ENCODE measurements at places on chromosomes 4 and X.

- no peak for DNase-seq
Measured at GRCh38 chrX:54208531-54208930, 25.5 kb upstream of the FAM120C start.

GRCh38 chr4:105433421-105433820 is 40.4 kb downstream of the PPA2 start:
- no peak for DNase-seq

- DNase-seq: peak; percentile 85
Measured at GRCh38 chr4:185142912-185143600, at the start of gene SLC25A4. Gene SLC25A4 (plus strand): TSS chr4:185143266. CDS start chr4:185143373, 107 bp downstream.

GRCh38 chr4:106854569-106855351 is 181.4 kb downstream of the DKK2 start:
- DNase-seq: no peak

DNA sequence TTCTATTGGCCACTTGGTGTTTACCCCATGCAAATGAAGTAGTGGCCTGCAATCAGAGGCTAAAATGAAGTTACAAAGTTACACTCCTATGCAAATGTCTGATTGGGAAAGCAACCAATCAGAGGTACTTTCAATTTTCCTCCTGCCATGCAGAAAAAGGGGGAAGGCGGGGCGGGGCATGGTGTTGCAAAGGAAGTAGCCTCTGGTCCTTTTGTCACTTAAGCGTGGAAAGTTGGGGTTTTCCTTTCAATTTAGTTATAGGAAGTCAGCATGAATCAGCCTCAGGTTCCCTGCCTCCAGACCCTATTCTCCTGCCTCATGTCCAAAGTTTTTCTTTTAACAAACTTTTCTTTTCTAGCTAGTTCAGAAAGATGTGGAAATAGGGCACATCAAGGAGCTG is 69.3 kb downstream of the GPC4 start:
- DNase-seq: no peak

DNA sequence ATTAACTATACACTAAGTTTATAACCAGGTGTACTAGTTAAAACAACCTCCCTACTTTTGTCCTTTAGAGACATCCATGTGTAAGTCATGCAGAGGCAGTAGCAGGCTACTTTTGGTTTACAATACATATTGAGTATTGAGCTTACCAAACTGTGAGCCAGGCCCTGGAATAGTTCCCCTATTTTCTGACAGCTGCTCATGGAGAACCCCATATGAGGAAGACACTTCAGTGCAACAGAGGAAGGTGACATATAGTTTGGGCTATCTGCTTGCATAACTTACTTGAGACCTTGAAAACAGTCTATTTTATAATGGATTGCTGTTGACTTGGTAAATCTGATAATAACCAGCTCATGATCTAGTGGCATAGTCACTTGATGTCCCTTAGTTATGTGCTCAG is 190.5 kb downstream of the SH3BGRL start:
- no peak for DNase-seq

GRCh38 chrX:72624194-72624593 is 51.6 kb upstream of the HDAC8 start:
- no peak for DNase-seq

DNA sequence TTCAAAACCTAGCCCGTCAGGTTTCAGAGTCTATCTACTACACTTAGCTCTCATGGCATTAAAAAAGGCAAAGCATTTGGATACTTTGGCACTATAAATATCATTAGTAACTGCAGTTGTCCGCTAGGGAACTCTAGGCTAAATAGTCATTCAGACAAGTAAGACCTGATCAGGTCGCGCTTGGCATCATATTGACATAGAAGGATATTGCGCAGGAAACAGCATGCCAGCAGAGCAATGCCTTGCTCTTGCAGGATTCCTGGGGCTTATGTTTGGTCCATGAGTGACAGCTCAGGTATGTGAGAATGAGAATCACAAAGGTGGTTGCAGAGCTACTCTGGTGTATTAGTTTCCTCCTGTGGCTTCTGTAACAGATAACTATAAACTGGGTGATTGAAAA is 62.7 kb downstream of the KDM6A start:
- DNase-seq: no peak
